ENCODE measurements at places on chromosomes 7 and 10. TPM values are rescaled to one million over a fixed set of nuclear protein-coding genes. Genes with fewer than 3 reads are reported as not detected.
A peak's percentile ranks its signal among the peaks of the same experiment; 100 is the strongest.

The CTAGE8 gene
- 16.3 TPM for polyA plus RNA-seq

The FAM25A gene
- polyA plus RNA-seq = not detected

The LAMB4 gene
- polyA plus RNA-seq = 7.3 TPM

The AASS gene
- 38.0 TPM for polyA plus RNA-seq

The NODAL gene
- polyA plus RNA-seq = 0.44 TPM

The SLC16A12 gene
- 32.1 TPM for polyA plus RNA-seq

The UBN2 gene
- polyA plus RNA-seq = 24.1 TPM

- DNase-seq = no peak
These were observed 23.1 kb upstream of the ZMIZ1 start for GRCh38 chr10:79045566-79046175.

DNA sequence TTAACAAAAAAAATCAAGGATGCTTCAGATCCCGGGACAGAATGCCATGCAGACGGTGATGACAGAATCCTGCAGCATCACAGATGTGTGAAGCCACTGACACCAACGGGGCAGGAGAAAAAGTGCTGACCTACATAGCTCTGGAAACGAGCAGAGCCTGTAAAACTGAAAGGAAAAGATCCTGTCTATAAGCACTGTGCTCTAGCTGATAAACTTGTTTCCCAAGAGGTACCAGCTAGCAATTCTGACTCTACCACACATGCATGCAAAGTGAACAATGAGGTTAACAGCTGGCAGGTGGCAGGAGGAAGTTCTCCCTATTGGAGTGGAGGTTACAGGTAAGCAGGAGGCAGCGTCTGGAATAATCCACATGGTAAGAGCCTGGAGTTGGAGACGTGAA lies 75.6 kb downstream of the PTPRN2 start:
- DNase-seq = no peak

- no peak for DNase-seq
These were observed 29.2 kb downstream of the KCND2 start for GRCh38 chr7:120302190-120302589.

DNA sequence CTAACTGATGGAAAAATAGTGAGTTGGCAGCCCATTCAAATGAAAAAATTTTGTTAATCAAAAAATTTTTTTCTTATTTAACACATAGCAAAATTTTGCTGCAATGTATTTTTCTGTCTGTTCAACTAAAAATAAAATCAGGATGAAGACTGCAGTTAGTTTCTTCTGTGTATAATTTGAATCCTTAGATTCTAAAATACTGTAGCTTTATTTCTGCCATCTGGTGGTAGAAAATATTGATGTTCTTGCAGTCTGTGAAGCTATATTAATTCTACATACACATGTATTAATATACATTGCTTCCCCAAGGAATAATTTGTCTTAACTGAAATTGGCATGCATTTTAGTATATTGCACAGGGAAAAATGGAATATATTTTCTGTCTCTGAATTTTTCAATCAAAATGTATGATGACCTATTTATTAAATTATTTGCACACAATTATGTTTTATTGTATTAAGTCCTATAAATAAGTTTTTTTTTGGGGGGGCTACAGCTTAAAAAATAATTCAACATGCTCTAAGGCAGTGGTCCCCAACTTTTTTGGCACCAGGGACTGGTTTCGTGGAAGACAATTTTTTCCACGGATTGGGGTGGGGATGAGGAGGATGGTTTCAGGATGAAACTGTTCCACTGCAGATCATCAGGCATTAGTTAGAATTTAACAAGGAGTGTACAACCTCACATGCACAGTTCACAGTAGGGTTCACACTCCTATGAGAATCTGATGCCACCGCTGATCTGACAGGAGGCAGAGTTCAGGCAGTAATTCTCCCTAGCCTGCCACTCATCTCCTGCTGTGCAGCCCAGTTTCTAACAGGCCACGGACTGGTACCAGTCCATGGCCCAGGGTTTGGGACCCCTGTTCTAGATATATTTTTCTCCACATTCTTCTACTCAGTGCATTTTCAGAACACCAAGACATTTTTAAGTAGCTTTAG lies 119.4 kb downstream of the GNAT3 start:
- DNase-seq = peak; percentile 28

GRCh38 chr10:31648966-31649365 lies 279.7 kb downstream of the ARHGAP12 start:
- peak; percentile 43 for DNase-seq

GRCh38 chr10:52436664-52437063 lies 122.6 kb downstream of the DKK1 start:
- DNase-seq = no peak

- DNase-seq = no peak
These were observed 350.9 kb downstream of the TNS3 start for GRCh38 chr7:47231032-47231431.

- no peak for DNase-seq
These were observed at the start of gene TRIM24 for GRCh38 chr7:138460176-138460648. TRIM24 (plus strand) TSS chr7:138460259; CDS start chr7:138460549, 290 bp downstream.

DNA sequence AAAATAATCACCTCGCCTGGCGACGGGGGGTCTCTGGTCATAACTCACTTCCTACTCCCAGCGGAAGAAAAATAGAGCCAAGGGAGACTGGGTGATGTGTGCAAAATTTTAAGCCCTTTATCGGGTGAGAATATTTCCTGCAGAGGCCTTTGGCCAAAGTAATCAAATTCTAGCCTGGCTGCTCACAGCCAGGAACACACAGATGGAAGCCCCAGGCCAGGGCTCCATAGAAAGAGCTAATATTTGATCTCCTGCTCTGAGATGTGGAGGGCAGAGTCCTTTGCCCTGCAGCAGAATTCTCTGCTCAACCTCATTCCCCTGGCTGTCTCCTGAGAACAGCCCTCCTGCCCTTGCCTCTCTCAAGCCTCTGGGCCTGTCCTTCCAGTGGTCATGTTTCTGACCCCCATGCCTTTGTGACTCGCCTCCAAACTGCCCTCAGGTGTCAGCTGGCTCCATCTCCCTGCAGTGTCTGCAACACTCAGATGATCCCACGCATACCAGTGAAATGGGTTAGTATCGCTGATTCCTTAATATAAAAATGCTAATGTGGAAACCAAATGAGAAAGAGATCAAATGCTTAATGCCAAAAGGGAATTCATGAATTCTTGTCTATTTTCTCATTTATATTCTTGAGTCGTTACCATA lies 34.5 kb downstream of the FRMD4A start:
- no peak for DNase-seq

DNA sequence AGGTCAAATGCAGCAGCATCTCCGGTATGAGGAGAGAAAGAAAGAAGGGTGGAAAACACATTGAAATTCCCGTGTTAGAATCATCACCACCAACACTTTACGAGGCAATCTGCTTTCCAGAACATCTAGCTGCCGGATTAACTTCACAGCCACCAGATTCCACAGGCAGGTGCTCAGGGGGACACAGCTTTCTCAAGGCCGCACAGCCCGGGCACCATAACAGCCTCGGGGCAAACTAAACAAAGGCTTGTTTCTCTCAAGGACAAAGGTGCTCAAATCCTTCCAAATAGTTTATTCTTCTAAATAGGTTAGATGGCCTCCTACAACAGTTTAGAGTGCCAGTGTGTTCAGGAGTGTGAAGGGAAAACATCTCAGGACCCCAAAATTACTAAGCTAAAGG lies 156.3 kb downstream of the DIP2C start:
- DNase-seq = no peak

- DNase-seq = no peak
These were observed 75.1 kb upstream of the SP4 start for GRCh38 chr7:21352540-21353387.

- DNase-seq = no peak
These were observed 342.7 kb upstream of the KLF6 start for GRCh38 chr10:4127518-4128315.

- no peak for DNase-seq
These were observed 9.2 kb upstream of the DDIT4 start for GRCh38 chr10:72264536-72264935.

DNA sequence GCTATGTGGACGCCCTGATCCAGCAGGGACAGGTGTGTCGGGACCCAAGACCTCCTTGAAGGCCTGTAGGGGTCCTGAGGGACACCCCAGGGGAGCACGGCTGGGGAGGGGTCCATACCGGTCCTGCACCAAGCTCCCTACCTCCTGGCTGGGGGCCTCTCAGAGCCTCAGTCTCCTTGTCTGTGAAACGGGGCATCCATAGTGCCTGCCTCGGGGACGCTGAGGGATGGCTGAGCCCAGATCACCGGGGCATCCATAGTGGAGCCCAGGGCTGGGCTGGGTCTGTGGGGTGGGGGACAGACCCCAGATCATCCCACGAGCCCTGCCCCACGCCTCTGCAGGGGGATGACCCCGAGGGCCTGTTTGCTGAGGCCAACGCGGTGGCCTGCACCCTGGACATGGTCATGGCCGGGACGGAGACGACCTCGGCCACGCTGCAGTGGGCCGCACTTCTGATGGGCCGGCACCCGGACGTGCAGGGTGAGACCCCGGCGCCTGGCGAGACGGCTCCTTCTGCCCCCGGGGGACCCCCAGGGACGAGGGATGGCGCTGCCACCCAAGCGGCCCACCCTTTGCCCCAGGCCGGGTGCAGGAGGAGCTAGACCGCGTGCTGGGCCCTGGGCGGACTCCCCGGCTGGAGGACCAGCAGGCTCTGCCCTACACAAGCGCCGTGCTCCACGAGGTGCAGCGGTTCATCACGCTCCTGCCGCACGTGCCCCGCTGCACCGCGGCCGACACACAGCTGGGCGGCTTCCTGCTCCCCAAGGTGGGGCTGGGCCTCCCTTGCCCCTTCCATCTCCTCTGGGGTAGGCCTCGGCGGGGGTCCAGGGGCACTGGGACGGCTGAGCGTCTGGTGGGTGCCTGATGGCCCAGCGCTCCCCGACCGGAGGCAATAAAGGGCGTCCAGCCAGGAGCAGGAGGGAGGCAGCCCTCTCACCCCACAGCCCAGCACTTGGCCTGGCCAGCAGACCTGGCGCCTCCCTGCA lies 4.1 kb downstream of the CYP2W1 start:
- no peak for DNase-seq

DNA sequence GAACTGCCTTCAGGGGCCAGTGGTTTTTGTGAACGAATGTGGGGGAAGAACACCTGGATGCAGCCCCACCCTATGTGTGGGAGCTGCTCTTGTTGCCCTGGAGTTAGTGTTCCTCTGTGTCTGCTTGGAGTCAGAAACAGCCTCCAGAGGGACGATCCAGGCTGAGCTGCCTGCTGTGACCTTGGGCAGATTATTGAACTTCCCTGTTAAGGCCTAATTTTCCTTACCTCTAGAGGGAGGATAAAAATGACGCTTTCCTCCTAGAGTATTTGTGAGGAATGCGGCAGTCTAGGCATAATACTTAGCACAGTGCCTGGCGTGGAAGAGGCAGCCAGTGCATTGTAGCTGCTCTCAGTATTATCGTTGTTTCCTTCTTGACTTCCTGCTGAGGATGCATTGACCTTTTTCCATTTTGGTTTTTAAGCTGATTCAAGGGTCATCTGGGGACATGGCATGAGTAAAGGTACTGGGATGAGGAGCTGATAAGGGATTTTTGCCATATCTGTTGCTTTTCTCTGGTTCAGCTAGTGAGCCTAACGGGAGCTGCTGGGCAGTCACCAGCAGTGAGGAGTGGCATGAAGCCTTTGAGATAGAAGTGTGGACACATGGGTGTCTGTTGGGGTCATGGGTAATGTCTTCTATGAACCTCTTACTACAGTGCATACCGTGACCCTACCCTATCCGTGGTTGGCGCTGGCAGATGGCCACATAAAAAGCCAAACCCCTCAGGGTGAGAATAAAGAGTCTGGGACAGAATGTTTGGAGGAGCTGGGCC lies 6.4 kb downstream of the ZFYVE27 start:
- DNase-seq = no peak

DNA sequence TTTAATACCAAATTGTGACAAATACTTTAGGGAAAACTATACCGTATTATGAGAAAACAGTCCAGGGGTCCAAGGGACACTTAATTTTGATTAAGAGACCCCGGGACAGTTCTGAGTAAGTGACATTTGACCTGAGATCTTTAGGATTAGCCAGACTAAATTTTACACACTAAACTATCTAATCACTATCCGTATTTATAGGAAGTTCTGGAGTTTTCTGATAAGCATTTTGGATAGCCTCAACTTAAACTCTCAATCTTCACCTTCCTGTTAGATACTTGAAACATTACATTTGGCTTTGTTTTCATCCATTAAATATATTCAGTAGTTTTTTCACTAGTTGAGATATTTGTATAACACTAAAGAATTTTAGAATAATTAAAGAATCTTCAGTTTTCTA lies 5.4 kb downstream of the PIK3CG start:
- no peak for DNase-seq

- DNase-seq = no peak
These were observed 337.8 kb downstream of the NRG3 start for GRCh38 chr10:82212753-82213152.

DNA sequence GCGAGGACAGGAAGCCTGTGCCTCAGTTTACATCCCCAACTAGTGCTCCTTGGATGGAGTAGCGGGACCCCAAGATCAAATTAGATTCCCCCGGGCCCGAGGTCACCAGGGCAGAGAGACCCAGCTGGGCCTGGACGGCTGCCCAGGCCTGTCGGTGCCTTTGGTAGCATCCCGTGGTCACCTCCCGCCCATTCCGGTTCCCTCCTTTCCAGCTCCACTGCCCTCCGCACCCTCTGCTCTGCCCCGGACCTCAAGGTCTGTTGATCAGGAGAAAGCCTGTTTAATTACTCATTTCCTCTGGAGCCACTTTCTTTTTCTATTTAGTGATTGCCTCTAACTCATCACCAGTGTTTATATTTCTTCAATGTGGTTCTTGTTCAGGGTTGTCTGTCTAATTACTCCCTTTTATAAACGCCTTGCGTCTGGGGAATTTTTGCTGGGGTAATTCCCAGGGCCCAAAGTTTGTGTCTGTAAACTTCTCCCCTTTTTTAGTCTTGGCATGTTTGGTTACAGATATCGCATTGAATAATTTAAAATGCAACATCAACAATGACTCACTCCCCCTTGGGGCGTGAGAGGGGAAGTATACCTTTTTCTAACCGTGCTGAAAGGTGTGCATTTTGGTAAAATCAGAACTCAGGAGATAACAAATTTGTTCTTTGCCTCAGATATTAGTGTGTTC lies 1.9 kb downstream of the FOXK1 start:
- no peak for DNase-seq

DNA sequence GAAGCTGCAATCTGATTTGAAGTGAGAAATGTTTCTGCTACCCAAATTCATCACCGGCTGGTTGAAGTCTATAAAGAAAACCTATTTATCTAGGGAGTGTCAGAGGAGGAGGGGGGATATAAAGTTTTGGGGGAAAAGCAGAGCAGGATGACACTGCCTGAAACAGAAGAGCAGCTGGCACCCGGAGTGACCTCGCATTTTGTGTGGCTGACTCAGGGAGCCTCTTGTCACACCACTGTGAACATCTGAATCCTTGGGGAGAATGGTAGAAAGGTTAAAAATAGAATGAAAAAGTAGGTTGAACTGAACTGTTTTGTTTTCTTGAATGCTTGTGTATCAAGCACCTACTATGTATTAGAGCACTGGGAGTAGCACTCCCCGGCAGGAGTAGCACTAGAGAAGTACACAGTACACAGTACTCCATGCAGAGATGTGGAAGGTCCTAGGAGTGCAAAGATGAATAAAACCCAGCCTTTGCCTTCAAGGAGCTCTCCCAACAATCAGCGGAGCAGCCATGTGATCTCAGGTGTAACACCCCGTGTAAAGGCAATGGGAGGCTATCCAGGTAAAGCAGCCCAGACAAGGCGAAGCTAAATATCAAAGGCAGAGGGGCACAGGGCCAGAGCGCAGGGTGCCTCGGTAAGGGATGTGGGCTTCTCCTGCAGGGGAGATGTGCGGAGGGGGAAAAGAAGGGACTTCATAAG lies 13.5 kb downstream of the CRTAC1 start:
- no peak for DNase-seq

- no peak for DNase-seq
These were observed 14.1 kb downstream of the CXCL12 start for GRCh38 chr10:44370731-44371248.

Data from renal pelvis (tissue), 12 donors.